ENCODE measurements at places on chromosomes 4 and X.
A peak's percentile ranks its signal among the peaks of the same experiment; 100 is the strongest.

DNA sequence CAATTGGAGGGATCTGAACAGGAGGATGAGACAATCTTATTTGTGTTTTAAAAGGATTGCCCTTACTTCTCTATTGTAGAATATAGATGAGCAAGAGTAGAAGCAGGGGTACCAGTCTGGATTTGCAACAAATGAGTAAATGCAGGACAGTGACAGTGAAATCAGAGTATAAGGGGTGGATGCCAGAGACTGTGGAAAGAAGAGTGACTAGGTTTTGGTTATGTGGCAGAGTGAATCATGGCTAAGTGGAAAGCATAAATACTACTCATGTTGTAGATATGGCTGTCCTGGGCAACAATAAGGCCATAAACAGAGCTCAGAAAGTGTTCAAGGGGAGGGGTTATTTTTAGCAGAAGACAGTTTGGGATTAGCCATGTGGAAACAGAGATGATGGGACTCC lies 6.0 kb upstream of the VSIG4 start:
- H3K36me3 ChIP-seq = peaks cover 3% of the 10 kb centered on the region
- no peaks in the 10 kb centered on the region for H3K27me3 ChIP-seq
- peak overlapping the region; percentile 46 for H3K4me3 ChIP-seq

DNA sequence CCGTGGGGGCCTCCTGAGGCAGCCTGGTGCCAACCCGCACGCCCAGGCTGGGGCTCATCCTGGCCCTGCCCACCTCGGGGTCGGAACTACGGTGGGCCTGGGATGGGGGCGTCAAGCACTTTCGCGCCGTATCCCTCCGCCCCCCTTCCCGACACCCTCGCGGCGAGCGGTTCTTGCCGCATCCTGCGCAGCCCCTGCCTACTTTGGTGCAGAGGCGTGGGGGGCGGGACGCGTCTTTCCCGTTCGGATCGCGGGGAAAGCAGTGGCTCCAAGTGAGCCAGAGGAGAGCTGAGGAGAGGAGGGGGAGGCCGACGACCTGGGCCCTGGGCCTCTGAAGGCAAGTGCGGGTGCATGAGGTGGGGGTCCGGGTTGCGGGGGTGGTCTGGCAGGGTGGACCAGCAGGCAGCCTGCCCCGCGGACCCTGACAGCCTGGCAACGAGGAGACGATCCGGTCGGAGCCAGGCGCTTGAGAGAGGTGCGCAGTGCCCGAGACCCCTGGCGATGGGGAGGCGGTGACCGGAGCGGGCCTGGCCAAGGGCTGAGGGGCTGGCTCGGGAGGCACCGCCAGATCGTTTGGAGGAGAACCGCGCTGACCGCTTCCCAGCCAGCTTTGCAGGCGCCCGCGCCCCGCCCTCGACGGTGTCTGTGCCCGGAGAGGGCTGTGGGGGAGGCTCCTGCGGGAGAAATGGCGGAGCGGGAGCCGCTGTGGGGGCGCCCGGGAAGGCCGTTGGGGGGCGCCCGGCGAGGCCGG lies at the start of gene GPRASP2:
Gene GPRASP2, plus strand, starts transcription at position 233 of the 751 bp plus-strand sequence. CDS start 2,422 bp downstream, outside the sequence.
- H3K36me3 ChIP-seq = no peaks in the 10 kb centered on the region
- no peak for DNase-seq
- H3K27me3 ChIP-seq = peaks cover 21% of the 10 kb centered on the region
- H3K27ac ChIP-seq = no peak within 1 kb of the TSS

GRCh38 chrX:4936315-4936714 lies 1222.9 kb upstream of the PRKX start:
- H3K4me1 ChIP-seq = no peaks in the 10 kb centered on the region
- H3K27me3 ChIP-seq = no peaks in the 10 kb centered on the region
- H3K27ac ChIP-seq = no peak overlapping the region
- H3K36me3 ChIP-seq = no peaks in the 10 kb centered on the region

- no peak for DNase-seq
- no peak overlapping the region for H3K4me3 ChIP-seq
- peaks cover 3% of the 10 kb centered on the region for H3K27me3 ChIP-seq
- no peak overlapping the region for H3K27ac ChIP-seq
Observed at GRCh38 chr4:159111416-159111815, 8.5 kb downstream of the RAPGEF2 start.

- H3K4me3 ChIP-seq = no peak overlapping the region
- no peak for DNase-seq
- H3K27me3 ChIP-seq = no peaks in the 10 kb centered on the region
- peaks cover 22% of the 10 kb centered on the region for H3K4me1 ChIP-seq
Observed at GRCh38 chrX:9317176-9317575, 147.7 kb upstream of the TBL1X start.

All from activated T-helper 2 cell treated with anti-CD3 and anti-CD28 coated beads, Interferon-gamma antibody, Interleukin-2, Interleukin-4, amounts not matched to agents 10 μg/mL and 5 μg/mL and 100 μg/mL, durations not matched to agents 14 hours and 24 hours and 36 hours (primary cell).